Nephron progenitor cell (in vitro differentiated cells): ENCODE measurements at places on chromosomes 4 and X.
A peak's percentile ranks its signal among the peaks of the same experiment; 100 is the strongest.

DNA sequence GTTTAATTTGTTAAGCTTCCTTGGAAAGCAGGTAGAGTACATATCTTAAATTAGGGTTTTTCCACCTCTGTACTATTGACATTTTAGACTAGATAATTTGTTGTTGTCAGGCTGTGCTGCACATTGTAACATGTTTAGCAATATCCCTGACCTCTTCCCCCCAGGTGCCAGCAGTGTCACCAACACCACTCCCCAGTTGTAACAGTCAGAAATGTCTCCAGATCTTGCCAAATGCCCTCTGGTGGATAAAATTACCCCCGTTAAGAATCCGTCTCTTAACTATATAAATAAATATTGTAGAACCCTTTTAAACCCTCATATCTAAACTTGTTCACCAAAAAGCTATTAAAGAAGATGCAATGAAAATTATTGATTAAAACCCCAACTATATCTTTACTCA, 161.5 kb downstream of the ARHGAP6 start:
- no peak for DNase-seq

GRCh38 chr4:156608651-156609050, 362.9 kb downstream of the PDGFC start:
- DNase-seq = no peak

- DNase-seq = no peak
These were observed 646.5 kb upstream of the ACTRT1 start for GRCh38 chrX:128698573-128699181.

- DNase-seq = no peak
These were observed 7.4 kb downstream of the PPP2R2C start for GRCh38 chr4:6464842-6465588.

- DNase-seq = no peak
These were observed 23.2 kb downstream of the TRMT44 start for GRCh38 chr4:8463811-8464210.

DNA sequence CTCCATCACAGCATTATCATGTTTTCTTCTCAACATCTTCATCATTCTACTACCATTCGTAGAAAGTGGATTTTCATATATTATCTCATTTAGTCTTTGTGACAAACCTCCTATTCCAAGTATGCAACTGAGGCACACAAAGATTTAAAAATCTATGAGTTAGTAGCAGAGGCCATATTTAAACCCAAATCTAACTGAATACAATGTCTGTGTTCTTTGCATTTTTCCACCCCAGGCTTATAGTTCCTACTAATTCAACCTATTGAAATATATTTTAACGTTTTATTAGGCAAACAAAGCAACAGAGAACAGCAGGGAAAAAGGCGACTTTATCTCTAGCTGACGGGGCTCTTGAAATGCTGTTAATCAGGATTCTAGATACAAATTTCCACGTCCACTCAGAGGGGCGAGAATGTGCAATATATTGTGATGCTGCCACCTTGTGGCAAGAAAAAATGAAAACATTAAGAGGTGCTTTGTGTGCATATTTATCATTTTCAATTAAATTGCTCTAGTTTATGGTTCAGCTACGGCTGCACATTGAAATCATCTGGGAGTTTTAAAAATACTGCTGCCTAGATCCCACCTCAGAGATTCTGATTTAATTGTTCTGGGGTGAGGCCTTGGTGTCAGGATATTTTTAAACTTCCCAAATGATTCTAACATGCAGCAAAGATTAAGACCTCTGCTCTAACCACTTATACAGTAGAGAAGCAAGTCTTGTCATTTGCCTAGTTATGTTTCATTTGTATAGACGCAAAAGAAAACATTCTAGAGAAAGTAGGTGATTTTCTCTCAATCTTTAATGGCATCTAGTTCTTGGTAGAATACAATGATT, 315.9 kb downstream of the MAPK10 start:
- DNase-seq = peak; percentile 31

- DNase-seq = no peak
These were observed 30.3 kb upstream of the MAP3K15 start for GRCh38 chrX:19545651-19546050.

DNA sequence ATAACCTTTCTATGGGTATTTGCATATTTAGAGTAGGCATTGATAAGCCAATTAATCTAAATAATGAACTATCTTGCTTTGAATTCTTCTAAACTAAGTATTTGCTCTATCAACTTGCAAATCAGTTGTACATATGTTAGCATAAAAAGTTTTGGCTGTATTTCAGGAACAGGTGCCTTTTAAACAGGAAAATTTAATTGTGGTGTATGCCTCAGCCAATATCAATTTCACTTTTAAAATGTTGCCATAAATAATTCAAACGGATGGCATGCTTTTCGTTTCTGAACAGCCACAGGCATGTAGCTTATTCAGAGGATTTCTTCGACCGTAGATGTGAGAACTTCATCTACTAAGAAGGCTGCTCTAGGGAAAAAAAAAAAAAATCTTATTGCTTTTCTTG, 99.9 kb downstream of the DCLK2 start:
- DNase-seq = no peak

- DNase-seq = no peak
These were observed 15.3 kb downstream of the RNF4 start for GRCh38 chr4:2484185-2484584.

GRCh38 chrX:134623293-134624045, 34.8 kb downstream of the PLAC1 start:
- DNase-seq = no peak

DNA sequence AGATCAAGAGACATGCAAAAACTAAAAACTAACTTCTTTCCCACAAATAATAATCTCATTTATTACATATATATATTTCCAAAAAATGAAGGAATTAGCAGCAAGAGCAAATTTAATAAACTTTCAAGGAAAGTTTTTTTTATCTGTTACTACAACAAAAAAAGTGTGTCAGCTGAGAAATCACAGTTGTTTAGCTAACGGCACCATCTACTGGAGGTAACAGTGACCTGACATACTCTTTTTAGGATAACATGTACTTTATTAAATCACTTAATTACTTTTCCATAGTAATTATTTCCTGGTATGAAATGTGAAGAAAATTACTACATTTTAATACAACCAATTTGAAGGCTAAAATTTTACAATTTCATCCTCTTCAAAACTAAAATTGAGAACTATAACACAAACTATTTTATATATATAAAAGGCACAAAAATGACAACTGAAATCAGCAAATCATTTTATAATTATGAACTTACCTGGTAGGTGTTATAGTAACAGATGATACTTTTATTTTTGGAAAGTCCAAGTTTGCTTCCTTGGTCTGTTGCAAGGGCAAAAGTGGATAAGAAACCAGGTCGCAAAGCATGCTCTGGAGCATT, 9.1 kb downstream of the LAMTOR3 start:
- DNase-seq = no peak

- DNase-seq = no peak
These were observed 69.3 kb upstream of the PDE5A start for GRCh38 chr4:119697887-119698393.

DNA sequence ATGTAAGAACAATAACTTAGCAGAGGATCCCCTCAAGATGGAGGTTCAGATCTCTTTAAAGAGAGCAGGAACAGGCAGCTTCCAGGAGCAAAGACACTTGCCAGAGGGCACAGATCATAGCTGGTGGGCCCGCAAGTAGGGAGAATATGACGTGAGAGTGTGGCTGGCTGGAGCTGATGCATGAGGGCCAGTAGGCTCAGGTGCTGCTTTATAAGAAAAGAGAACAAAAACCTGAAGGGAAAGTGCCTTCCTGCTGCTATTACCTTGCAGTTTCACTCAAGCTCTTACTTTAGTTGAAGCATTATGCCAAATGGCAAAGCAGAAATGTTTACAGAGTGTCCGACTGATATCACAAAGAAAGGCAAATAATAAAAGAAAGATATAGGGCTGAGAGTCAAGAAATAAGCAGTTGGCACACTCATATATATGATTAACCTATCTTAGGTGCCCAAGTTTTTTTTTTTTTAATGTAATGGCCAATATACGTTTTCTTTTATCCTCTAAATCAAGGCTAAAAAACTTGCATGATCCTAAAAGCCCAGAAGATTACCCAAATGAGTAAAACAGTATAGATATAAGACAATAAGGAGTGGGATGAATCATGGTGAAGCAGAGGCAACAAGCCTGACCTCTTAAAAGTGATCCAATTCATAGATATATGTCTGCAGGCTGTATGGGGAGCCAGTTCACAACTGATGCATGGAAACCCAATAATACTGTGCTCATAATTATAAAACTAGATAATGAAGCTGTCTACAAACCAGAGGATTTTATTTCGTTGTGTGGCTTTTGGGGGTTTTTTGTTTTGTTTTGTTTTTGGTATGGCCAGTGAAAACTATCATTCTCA, 12.6 kb downstream of the NR0B1 start:
- no peak for DNase-seq

DNA sequence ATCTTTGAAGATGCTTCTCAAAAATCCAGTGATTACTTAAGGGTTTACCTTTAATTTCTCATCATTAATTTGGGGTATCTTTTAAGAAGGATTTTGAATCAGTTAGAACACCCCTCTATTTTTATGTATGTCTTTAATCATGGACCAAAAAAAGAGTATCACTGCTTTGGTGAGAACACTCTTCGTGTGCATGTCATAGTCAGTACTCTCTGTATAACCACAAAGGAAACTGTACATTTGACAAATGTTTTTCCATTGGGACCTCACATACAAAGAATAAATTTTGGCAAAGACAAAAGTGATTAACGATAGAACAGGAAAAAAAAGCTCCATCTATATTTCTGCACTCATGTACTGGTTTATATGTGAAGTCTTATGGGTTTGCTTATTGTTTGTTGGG, 31.3 kb downstream of the FAM241A start:
- no peak for DNase-seq

- no peak for DNase-seq
These were observed 71.0 kb downstream of the RELL1 start for GRCh38 chr4:37615059-37615719.

DNA sequence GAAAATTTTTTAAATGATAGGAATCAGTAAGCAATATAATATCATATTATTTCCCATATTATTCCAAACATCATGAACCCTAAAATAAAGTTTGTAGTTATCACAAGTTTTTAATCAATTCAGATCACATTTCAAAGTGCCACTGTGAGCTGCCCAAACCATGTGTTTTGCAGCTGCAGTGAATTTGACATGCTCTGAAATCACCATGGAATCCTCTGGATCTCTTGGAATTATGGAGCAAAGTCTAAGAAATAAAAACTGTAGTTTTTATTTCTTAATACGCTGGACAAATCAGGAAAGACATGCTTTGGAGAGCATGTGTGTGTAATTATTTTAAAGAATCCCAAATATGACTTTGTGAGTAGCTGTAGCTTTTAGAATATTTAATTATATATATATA, 262.7 kb downstream of the ANKRD50 start:
- no peak for DNase-seq

DNA sequence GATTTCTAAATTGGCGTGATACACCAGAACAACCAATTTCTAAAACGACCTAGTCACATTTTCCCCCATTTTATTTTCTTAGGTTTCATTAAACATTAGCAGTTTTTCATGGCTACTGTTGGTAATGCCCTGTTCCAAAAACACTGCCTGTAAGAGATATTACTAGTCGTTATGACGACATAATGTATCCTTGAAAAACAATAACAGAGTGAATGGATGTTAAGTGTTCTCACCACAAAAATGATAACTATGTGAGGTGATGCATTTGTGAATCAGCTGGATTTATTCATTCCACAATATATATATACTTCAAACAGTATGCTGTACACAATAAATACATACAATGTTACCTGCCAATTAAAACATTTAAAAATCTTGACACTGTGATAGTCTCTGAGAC, 1147.6 kb upstream of the PCDH10 start:
- DNase-seq = no peak

DNA sequence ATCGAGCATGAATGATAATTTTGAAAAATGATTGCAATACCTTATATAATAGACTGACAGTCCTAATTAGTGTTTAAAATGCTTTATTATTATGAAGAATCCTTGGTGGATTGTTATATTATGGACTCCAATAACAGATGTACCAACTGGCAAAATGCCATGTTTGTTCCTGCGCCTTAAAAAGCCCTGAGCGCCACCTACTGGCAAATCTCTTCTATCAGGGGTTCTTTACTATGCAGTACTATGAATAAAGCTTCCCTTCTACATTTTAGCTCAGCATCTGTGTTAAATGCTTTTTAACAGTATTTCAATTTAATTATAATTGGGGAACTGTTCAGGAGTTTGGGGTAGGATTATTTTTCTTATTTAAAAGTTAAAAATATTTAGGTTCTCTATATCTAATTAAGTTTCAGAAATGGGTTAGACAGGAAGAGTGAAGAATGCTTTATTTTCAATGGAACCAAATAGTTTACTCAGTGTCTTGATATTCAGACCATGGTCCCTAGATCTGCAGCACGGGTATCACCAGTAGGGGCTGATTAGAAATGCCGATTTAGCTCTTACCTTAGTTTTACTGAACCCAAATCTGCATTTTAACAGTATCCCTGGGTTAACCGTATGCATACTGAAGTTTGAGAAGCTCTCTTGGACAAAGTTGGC, 20.0 kb downstream of the CFAP97 start:
- peak; percentile 64 for DNase-seq

DNA sequence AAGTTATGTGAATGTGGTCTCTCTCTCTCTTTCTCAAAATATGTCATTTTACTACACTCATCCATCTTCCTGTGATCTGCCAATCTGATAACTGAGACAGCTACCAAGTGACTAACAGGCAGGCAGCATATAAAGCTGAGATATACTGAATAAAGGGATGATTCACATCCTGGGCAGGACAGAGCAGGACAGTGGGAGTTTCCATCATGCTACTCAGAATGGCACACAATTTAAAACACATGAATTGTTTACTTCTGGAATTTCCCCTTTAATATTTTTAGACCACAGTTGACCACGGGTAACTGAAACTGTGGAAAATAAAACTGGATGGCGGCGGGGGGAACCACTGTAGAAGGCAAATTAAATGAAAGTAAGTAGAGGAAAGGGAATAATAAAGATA, 58.6 kb upstream of the DCTD start:
- no peak for DNase-seq

- DNase-seq = no peak
These were observed 149.4 kb upstream of the CHRDL1 start for GRCh38 chrX:110944751-110945675.

- DNase-seq = no peak
These were observed 35.0 kb upstream of the MXD4 start for GRCh38 chr4:2296631-2297601.

GRCh38 chrX:71910986-71911730, 513 bp downstream of the NHSL2 start:
- peak; percentile 67 for DNase-seq

DNA sequence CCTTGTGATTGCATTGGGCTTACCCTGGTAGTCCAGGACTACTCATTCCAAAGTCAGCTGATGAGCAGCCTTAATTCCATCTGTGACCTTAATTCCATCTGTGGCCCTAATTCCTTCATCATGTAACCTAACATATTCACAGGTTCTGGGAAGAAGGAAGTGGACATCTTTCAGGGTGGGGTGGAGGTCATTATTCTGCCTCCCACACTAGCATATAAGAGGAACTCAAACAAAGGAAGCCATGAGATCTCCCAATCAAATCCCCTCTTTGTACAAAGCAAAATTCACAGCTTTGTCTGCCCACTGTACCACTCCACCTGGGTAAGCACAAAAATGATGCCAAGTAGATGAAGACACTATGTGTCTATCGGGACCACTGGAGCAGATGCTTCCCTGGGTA, 87.3 kb downstream of the SLC2A9 start:
- no peak for DNase-seq
